ENCODE measurements at places on chromosomes 6 and 20.

GRCh38 chr6:32223258-32224235 lies at the start of gene NOTCH4:
NOTCH4 (minus strand) TSS chr6:32224067; CDS start chr6:32223928, 139 bp downstream.
- DNase-seq: no peak

DNA sequence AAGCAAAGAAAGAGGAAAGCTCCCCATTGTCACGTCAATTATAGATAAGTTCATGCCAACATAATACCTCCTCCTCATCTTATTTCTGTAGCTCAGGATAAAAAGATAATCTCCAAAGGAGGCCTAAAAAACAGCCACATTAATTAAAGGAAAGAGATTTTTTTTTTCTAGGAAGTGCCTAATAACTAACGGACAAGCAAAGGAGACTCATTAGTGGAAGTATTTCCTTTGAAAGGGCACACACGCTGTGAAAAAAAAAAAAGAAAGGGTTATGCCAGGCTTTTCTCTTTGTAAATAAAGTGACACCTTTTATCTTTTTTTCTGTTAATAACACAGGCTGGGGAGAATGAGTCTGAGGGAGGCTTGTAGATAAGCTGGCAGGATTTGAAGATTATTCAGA lies 55.7 kb downstream of the PCSK2 start:
- no peak for DNase-seq

GRCh38 chr6:163729127-163729872 lies 314.8 kb downstream of the QKI start:
- DNase-seq: no peak

DNA sequence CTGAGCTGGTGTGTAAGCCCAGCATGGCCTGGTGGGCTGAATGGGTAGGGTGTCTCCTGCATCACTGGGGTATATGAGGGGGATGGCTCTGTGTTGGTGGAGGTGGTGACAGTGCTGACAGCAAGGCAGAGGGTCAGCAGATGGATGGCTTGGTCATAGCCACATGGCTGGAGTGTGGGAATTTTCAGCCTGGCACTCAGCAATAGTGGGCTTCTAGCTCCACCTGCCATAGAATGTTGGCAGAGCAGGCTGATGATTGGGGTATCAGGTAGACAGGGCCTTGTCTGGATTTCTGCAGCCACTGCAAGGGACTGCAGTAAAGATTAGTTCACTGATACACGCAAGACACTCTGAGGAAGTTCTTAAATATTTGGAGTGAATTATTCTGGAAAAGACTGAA lies 137.5 kb upstream of the BACH2 start:
- no peak for DNase-seq

GRCh38 chr6:40573221-40573620 lies 13.9 kb downstream of the LRFN2 start:
- no peak for DNase-seq

- DNase-seq: peak; percentile 99
Measured at GRCh38 chr6:30614843-30615218, 2.2 kb downstream of the PPP1R10 start.

DNA sequence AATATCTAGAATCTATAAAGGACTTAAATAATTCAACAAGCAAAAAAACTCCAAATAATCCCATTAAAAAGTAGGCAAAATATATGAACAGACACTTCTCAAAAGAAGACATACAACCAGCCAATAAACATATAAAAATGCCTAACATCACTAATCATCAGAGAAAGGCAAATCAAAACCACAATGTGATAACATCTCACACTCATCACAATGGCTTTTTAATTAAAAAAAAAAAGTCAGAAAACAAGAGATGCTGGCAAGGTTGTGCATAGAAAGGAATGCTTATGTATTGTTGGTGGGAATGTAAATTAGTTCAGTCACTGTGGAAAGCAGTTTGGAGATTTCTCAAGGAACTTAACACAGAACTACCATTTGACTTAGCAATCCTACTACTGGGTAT lies 979.6 kb upstream of the MAP3K7 start:
- DNase-seq: no peak
